Suppressor macrophage treated with lipopolysaccharide for 4 hours (primary cell): ENCODE measurements at places on chromosomes 12 and 14.
A peak's percentile ranks its signal among the peaks of the same experiment; 100 is the strongest.

DNA sequence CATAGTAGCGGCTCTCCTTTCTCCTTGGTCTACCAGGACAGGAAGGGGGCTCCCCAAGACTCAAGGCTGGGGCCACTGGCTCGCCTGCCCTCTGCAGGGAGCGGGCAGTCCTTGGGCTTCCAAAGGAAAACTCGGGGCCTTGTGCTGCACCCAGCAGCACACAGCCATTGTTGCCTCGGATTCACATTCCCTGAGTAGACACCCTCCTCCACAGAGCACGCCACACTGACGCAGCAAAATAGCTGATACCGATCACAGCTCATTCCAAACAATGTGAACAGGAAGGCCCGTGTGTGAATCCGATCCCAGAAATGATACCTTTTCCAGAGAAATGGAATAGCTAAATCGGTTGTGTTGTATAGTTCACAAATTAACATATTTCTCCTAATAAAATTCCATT, 65.1 kb upstream of the DYNC1H1 start:
- no peak for DNase-seq

GRCh38 chr14:100955201-100955600, 51.7 kb upstream of the RTL1 start:
- DNase-seq: no peak

DNA sequence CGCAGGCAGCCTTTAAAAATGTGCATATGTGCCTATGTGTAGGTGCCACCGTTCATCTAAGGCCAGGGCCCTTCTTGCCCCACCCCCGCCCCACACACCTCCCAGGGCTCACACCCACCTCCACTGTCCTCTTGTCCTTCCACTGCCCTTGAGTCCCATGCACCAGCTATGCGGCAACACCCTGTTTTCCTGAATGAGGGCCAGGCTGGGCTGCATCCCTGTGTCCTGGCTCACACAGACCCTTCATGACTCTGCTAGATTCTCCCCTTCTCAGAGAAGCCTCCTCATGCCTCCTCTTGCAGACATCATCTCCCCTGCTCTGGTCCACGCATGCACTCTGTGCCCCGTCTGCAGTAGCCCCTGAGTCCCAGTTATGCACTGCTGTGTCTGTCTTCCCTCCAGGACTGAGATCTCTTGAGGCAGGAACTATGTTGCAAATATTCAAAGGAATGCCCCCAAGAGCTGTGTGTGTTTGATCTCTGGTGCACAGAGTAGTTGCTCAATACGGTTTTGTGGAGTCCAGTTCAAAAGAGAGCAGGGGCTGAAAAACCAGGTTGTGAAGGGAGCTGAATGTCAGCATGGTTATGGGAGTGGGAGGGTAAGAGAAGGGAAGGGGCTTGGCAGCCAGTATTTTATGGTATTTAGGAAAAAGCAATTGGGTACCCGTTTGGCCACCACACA, 47.3 kb upstream of the ESRRB start:
- no peak for DNase-seq

- no peak for DNase-seq
Measured at GRCh38 chr12:116385486-116386217, 108.2 kb upstream of the MED13L start.

- DNase-seq: no peak
Measured at GRCh38 chr14:51070726-51071125, 24.2 kb downstream of the TRIM9 start.

DNA sequence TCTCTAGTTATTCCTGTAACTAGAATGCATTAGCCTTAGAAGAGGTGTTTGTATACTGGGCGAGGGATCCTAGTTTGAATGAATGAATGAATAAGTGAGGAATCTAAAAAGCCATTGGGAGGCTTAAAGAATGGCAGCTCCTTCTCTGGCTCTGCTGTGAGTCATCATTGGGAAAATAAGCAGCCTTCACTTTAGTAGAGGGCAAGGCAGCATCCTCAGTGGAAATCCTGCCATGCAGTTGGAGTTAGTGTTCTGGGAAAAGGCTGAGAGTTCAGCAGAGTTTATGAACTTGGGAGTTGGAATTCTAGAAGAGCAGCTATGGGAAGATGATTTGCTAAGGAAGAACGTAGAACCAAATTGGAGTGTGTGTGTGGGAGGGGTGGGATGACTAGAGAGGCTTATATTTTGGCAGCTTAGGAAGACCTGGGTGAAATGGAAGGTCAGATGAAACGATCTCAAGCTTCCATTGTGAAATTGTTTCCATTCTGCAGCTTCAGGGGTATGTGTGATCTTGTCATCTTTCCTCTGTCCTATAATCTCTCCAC, 120.8 kb downstream of the PTCSC3 start:
- no peak for DNase-seq

- DNase-seq: no peak
Measured at GRCh38 chr14:105146181-105146975, 22.2 kb downstream of the JAG2 start.

GRCh38 chr12:32107359-32108267, 966 bp downstream of the BICD1 start:
- DNase-seq: peak; percentile 25

DNA sequence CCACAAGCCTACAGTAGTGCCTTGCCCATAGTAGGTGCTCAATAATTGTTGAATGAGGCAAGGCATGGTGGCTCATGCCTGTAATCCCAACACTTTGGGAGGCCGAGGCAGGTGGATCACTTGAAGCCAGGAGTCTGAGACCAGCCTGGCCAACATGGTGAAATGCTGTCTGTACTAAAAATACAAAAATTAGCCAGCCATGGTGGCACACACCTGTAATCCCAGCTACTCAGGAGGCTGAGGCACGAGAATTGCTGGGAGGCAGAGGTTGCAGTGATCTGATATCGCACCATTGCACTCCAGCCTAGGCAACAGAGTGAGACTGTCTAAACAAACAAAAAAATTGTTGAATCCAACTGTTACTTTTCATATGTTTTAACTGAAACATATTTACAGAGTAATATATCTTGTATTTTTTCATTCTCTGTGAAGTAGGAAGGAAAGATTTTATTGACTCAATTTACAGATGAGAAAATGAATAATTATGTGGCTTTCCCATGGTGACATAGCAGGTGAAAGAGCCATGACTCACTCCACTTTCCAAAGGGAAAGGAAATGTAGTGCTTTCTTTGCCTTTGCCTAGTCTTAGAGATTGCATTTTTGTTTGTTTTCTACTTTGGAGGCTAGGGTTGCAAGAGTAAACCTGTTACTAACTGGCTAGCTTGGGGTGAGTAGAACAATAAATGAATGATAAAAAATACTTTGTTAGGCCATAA, 95.4 kb upstream of the SLC38A4 start:
- peak; percentile 18 for DNase-seq

- DNase-seq: no peak
Measured at GRCh38 chr14:89139404-89140247, 277.4 kb downstream of the FOXN3 start.

DNA sequence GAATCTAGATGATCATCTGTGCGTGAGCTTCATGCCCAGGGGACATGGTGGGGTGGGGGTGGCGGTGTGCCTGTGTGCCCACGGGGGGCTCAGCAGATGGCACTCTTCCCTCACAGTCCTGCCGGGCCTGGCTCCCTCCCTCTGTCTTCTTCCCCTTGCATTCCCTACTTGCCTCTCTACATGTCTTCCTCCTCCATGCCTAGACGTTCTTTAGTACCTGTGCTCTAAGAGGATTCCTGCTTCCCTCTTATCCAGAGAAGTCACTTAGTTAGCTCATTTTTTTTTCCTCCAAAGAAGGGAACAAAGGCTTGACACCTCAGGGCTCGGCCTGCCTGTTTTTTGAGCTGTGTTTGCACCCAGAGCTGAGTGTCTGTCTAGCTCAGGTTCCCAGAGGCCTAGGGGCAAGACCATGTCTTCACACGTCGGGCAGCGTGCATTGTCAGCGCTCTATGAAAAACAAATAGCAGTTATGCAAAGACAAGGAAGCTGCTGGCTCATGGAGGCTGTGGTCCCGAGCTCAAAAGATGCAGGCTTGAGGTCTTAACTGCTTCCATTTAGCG, 48.8 kb downstream of the NINJ2 start:
- peak; percentile 59 for DNase-seq

GRCh38 chr14:22822571-22823098, 7.1 kb upstream of the MRPL52 start:
- DNase-seq: peak; percentile 86

DNA sequence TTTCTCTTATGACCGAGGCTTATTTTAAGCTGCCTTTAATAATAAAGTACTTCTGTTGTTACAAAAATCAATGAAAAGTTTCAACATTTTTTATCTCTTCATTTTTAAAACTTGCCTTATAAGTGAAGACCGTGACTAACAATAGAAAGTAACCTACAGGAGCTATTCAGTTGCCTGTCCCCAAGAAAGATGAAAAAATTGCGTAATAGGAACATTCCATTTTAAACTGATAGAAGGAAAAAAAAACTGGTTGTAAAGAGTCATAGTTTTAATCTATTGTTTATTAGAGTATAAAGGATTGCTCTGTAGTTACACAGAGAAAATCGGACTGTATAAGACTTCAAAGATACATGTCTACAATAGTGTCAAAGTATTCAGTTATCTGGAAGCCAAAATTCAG, 83.3 kb downstream of the DAAM1 start:
- DNase-seq: no peak

DNA sequence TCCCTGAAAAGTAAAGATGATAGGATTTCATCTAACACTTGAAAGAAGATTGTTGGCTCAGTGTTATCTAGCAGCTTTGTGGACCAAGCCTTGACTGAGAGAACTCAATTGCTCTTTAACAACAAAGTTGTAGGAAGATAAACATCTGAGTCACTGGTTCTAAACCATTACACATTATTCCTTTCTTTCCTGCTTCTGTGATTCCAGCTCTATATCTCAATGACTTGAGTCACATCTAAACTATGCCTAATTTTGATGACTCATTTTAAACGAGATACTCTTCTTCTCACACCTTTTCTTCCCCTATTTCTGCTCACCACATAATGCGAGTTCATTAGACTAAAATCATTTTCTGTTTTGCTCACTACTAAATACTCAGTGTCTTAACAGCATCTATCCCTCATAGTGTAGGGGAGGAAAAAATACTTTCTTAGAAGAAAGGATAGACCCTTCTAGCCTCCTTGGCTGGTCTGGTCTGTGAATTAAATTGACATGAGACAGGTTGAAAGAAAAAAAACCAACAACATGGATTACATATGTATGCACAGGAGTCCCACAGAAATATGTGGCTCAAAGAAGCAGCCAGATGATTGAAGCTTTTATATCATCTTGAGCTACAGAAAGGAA, 201.4 kb downstream of the C12orf50 start:
- no peak for DNase-seq
